ENCODE measurements at places on chromosomes 5 and 9.
A peak's percentile ranks its signal among the peaks of the same experiment; 100 is the strongest.

GRCh38 chr5:7377761-7378160 lies 18.2 kb upstream of the ADCY2 start:
- no peak for DNase-seq

- DNase-seq = no peak
Observed at GRCh38 chr9:133379153-133380086, 3.3 kb downstream of the STKLD1 start.

- DNase-seq = no peak
Observed at GRCh38 chr5:125083981-125084380, 337.5 kb upstream of the ZNF608 start.

DNA sequence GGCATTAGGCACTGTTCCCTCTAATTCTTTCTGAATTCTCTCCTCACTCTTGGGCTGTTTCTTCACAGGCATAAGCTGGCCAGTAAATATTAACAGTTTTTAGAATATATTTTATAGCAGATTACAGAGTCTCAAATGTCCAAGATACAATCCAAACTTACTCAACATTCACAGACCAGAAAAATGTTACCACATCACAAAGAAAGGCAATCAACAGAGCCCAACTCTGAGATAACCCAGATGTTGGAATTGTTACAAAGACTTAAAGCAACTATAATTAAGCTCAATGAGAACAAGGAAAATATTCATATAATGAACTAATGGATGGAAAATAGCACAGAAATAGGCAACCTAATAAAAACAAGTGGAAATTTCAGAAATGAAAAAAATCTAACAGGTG lies 401.1 kb upstream of the RGMB start:
- DNase-seq = no peak

- DNase-seq = peak; percentile 66
Observed at GRCh38 chr5:170623576-170624181, 119.9 kb downstream of the KCNIP1 start.

- DNase-seq = no peak
Observed at GRCh38 chr9:116336133-116336862, 182.7 kb downstream of the PAPPA start.

- DNase-seq = no peak
Observed at GRCh38 chr5:172594431-172594830, 46.6 kb upstream of the NEURL1B start.

GRCh38 chr9:117034866-117035265 lies 347.8 kb downstream of the TRIM32 start:
- DNase-seq = peak; percentile 27

GRCh38 chr5:169052207-169052606 lies 248.7 kb downstream of the SLIT3 start:
- DNase-seq = no peak

DNA sequence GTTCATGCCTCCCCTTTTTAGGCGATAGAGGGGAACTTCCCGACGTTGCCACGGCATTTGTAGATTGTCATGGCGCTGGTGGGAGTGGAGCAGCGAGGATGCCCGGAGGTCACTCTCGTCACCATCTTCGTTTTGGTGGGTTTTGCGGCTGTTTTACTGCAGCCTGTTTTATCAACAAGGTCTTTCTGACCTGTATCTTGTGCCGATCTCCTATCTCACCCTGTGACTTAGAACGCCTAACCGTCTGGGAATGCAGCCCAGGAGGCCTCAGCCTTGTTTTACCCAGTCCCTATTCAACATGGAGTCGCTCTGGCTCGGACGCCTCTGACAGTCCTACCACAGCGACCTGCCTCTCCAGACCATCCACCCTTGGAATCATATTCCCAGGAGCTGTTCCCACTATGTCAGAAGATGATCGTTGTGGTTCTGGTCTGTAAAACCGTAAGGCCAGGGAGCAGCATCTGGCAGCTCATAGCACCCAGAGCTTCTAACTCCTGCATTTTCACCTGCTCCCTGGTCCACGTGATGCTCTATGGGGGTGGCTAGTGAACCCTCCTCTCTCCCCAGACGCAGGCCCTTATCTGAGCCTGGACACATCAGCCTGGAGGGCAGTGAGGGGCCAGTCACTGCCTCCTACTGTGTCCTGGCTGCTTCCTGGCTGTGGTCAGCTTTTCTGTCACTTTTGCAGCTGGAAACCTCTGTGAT lies 35.1 kb upstream of the CLK4 start:
- DNase-seq = no peak

GRCh38 chr5:180652771-180653170 lies 3.4 kb upstream of the FLT4 start:
- DNase-seq = no peak

GRCh38 chr5:180472269-180472668 lies 21.9 kb upstream of the CNOT6 start:
- no peak for DNase-seq

DNA sequence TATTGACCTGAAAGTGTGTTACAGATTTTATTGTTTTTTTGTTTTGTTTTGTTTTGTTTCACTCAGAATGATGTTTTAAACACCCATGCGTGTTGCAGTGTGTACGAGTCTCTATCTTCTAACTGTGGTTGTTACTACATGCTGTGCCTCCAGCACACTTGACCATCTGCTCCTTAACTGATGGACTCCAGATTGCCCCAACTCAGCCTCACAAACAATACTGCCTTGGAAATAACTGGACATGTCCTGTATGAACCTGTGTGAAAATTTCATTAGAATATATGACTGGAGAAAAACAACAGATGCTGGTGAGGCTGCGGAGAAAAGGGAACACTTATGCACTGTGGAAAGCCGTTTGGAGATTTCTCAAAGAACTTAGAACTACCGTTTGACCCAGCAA lies 68.7 kb upstream of the HAND1 start:
- no peak for DNase-seq

- DNase-seq = no peak
Observed at GRCh38 chr5:27845248-27845647, 806.9 kb upstream of the CDH9 start.

GRCh38 chr9:89843591-89843990 lies 238.8 kb downstream of the GADD45G start:
- no peak for DNase-seq

GRCh38 chr9:36450110-36450732 lies 50.2 kb upstream of the RNF38 start:
- DNase-seq = peak; percentile 38

DNA sequence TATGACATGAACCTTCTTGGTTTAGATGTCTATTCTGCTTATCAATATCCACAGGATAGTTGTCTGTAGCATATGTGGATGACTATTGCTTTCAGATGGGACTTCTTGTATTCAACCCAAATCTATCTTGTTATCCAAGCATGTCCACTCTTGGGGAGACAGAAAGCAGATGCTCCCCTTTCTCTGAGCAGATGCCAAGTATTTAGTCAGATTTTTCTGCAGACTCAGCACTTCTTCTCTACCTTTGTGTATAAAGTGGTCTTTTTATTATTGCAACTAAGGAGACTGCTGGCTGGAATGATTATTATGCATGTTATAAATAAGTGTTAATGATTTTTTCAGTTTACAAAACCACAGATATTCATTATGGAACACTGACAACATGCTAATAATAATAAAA lies 45.1 kb upstream of the ASTN2 start:
- no peak for DNase-seq

DNA sequence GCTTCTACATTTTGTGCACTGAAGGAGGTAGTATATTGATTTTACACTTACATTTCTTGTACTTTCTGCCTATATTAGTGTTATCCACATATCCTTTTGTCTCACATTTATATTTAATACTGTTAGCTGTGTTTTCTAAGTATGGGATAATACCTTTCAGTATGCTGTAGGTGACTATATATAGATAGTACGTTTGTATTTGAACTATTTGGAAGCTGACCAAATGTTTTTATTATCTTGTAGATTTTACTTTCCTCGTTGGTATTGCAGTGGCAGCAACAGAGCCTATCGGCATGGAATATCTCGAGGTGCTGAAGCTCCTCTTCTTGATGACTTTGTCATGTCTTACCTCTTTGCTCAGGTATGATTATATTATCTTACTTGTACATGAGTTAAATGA lies 59.1 kb downstream of the JAK2 start:
- no peak for DNase-seq

- no peak for DNase-seq
Observed at GRCh38 chr5:74322944-74323343, 317.6 kb downstream of the ENC1 start.

- peak; percentile 94 for DNase-seq
Observed at GRCh38 chr5:136018814-136019783, 9.7 kb upstream of the TGFBI start.

DNA sequence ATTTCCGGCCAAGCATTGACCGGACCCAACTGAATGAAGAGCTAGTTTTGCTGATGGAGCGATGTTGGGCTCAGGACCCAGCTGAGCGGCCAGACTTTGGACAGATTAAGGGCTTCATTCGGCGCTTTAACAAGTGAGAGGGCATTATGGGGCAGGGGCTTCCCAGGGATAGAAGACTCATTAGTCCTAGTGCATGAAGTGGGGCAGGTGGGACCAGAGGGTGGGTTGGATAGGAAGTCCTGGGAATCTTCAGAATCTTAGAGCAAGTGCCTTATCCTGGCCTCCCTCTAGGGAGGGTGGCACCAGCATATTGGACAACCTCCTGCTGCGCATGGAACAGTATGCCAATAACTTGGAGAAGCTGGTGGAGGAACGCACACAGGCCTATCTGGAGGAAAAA lies 6.0 kb downstream of the SPAG8 start:
- no peak for DNase-seq

DNA sequence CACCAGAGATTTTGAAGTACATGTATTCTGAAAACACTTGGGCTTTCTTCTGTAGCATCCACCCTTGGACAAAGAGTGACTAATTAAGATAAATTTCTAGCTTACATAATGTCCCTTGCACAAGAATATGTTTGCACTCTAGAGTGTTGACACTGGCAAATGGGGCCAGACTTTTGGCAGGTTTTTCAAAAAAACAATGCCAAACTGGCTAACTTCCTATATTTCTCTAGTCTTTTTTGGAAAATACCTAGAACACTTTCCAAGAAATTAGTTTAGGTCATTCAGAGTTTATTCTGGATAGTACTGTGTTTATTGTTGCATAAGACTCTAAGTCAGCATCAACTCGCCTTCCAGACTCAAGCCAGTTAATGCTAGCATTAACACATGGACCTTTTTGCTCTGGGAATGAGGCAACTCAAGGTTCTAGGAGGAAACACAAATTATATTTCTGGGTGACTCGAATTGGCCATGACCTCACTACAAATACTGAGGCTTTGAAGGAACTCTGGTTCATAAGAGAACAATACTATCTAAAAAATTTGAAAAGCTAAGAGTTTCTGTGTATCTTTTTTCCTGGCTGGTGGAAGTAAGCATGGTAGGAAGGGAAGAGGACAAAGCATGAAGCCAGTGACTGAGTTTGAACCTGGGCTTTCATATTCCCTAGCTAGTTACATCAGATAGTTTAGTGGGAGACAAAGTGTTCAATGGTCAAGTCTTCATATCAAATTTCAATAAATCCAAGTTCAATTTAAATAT lies 101.6 kb downstream of the NREP start:
- DNase-seq = peak; percentile 61

- DNase-seq = no peak
Observed at GRCh38 chr5:7529880-7530279, 133.9 kb downstream of the ADCY2 start.

GRCh38 chr9:73074176-73074708 lies 77.4 kb upstream of the ANXA1 start:
- no peak for DNase-seq

DNA sequence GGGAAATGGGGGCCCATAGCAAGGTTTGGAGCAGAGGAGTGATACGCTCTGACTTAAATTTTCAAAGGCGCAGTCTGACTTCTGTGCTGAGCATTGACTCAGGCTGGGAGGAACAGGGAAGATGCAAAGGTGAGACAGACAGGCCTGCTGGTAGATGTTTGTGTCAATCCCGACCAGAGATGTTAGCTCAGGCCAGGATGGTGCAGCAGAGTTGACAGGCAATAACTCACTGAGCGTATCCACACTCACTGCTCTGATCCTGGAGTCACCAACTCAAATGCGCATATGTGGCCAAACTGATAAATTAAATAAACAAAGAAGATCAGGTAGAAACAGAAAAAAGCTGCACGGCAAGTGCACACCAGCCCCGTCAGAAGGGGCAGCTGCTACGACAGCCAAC lies 95.3 kb downstream of the SPOCK1 start:
- no peak for DNase-seq

DNA sequence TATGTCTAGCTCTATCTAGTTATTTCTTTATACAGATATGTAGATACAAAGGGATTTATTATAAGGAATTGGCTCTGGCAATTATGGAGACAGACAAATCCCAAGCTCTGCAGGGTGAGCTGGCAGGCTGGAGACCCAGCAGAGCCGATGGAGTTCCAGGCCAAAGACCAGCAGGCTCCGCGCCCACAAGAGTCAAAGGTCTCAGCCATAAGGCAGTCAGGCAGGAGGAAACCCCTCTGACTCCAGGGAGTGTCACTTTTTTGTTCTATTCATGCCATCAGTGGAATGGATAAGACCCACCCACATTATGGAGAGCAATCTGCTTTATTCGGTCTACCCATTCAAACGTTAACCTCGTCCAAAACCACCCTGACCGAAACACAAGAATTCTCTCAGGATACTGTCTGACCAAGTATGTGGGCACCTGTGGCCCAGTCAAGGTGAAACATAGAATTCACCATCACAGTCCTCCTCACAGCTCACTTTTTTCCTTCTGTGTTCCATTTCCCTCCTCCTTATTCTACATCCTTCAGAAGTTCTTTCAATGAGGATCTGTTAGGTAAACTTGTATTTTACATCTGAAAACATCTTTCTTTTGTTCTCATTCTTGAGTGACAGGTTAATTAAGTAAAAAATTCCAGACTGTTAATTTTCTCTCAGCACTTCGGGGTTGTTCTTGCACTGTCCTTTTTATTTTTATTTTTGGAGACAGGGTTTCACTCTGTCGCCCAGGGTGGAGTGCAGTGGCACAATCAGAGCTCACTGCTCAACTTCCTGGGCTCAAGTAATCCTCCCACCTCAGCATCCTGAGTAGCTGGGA lies 21.2 kb downstream of the RNF130 start:
- peak; percentile 61 for DNase-seq

GRCh38 chr5:177249761-177250537 lies 53.6 kb downstream of the RAB24 start:
- no peak for DNase-seq

- DNase-seq = no peak
Observed at GRCh38 chr9:133340916-133341315, 4.9 kb upstream of the SURF6 start.

- DNase-seq = no peak
Observed at GRCh38 chr9:89718651-89719050, 113.8 kb downstream of the GADD45G start.

- DNase-seq = no peak
Observed at GRCh38 chr5:54205453-54205852, 104.9 kb downstream of the ARL15 start.

DNA sequence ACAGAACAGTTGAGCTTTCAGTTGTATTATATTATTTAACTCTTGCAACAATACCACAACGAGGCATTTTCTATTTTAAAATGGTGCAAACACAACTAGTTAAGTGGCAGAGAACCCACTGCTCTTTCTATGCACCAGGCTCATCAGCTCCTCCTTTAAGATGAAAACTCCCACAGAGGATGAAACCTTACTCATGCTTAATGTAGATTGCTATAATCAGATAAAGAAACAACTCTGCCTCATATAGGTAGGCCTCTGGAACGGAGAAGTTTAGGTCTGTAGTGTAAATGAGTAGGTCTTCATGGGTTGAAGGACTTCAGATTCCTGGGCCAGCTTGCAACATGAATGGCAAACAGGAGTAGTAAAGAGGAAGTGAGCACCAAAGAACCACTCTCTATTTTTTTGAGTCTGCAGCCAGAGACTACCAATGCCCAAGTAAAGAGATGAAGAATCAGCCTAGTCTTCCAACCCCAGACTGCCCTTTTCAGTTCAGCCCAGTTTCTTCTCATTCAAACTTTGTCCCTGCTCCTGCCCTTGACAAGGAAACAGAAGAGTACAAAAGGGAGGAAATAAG lies 33.9 kb downstream of the HACD4 start:
- DNase-seq = no peak

- no peak for DNase-seq
Observed at GRCh38 chr5:32712481-32713360, 1.6 kb downstream of the NPR3 start.
